Epithelial cell of esophagus (primary cell): ENCODE measurements at places on chromosomes 2 and 18.

GRCh38 chr2:113750385-113750784, 6.1 kb downstream of the SLC35F5 start:
- no peak for DNase-seq

GRCh38 chr2:99376254-99376864, 39.2 kb downstream of the EIF5B start:
- no peak for DNase-seq

DNA sequence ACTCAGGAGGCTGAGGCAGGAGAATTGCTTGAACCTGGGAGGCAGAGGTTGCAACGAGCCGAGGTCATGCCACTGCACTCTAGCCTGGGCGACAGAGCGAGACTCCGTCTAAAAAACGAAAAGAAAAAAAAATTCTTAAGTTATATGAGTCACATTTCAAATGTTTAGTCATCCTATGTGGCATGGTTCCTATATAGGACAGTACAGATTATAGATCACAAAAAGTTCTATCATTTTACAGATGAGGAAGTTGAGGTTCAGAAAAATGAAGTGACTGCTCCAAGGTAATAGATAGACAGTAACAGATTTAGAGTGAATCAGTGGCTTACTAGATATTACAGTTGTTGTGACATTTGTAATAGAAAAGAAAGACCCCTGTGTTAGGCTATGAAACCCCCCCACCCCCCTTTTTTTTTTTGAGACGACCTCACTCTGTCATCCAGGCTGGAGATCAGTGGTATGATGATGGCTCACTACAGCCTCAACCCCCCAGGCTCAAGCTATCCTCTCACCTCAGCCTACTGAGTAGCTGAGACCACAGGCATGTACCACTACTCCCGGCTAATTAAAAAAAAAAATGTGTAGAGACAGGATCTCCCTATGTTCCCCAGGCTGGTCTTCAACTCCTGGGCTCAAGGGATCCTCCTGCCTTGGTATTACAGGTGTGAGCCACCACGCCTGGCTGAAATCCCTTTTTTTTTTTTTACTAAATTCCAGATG, 22.7 kb downstream of the PTPN4 start:
- DNase-seq: no peak

GRCh38 chr2:172305066-172305465, 122.3 kb upstream of the ITGA6 start:
- no peak for DNase-seq

- DNase-seq: peak; percentile 8
These were observed 69.9 kb downstream of the CTAGE1 start for GRCh38 chr18:22347606-22348511.

DNA sequence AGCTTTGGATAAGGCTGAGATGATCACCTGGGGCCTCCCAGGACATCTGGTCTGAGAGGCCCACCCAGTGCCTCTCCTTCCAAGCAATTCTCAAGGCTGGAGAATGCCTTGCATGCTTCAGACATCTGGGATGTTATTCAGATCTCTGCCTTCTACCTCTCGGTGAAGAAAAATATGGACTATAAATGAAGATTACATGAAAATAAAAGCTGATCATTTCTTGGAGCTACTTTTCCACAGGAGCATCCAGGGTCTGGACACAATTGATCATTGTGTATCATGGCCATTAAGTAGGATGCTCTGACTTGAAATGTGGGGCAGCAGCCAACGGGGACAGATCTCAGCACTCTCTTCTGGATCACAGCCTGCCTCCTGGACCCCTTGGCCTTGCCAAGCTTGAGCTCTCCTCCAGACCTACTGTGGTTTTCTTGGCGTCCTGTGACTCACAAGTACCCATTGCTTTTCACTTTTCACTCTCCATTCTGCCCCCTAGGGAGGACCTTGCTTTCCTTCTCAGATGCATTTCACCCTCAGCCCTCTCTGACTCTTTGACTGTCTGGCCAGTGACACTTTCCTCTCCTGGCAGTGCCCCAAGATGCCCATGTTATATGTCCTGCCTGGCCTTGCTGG, 203.1 kb downstream of the INSIG2 start:
- no peak for DNase-seq

DNA sequence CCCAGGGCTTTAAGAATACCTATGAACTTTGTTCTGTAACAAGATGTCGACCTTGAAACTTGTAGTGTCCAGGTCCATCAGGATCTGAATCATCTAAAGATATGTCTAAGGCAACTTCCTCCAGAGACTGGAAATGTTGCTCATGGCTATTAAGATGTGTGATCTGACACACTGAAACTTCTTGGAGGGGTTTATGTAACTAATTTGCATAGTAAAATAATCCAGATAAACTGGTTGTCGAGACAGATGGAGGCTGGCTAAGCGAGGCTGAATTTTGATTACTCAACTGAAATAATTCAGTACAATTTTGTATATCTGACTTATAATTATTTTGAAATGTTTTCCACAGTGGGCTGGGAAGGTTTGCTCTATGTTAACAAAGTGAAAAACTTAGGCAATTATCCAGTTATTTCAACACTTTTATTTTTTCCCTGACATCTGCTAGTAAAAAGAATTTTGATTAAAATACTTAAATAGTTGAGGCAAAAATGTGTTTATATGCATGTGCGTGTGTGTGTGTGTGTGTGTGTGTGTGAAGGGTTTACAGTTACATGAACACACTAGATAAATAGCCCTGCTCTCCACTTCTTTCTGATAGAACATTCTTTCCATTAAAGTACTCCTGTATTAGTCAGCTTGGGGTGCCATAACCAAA, 11.4 kb upstream of the MAP3K20 start:
- peak; percentile 94 for DNase-seq

- DNase-seq: no peak
These were observed 15.8 kb upstream of the RTTN start for GRCh38 chr18:70221156-70221914.

DNA sequence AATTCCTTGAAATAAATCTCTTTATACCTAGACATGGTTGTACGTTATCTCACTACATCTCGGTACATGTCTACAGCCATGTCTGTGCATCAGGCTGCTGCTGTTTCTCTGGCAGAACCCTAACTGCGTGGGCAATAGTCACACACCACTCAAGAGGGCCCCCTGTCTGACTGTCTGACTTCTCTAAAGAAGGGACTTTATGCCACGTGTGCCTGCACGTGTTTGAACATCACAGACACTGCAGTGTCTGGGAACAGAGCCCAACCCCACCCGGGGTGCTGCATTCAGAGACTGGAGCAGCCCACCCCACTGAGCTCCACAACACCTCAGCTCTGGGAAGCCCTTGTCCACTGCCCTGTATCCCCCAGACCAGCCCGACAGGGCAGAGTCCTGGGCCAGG, 55.0 kb downstream of the KIF1A start:
- DNase-seq: no peak

- no peak for DNase-seq
These were observed 50.0 kb downstream of the AP1S3 start for GRCh38 chr2:223787358-223787757.

- peak; percentile 19 for DNase-seq
These were observed 45.8 kb downstream of the LAMA3 start for GRCh38 chr18:23735021-23735464.
